Activated CD4-positive, alpha-beta T cell treated with anti-CD3 and anti-CD28 coated beads for 48 hours (primary cell): ENCODE measurements at places on chromosomes 2 and 18.

GRCh38 chr2:212177724-212178123 is 360.9 kb downstream of the ERBB4 start:
- DNase-seq, result no peak

DNA sequence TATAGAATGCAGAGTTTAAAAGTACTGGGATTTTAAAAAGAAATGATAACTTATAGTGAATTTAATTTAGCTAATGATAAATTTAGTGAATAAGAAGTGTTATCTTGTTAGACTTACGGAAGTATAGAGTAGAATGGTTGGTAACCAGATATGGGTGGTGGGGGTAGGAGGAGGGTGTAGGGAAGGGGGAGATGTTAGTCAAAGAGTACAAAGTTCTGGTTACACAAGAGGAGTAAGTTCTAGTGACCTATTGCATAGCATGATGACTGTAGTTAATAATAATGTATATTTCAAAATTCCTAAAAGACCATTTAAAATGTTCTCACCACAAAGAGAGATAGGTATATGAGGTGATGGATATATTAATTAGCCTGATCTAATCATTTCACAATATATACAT is 184.8 kb upstream of the STON1 start:
- no peak for DNase-seq

DNA sequence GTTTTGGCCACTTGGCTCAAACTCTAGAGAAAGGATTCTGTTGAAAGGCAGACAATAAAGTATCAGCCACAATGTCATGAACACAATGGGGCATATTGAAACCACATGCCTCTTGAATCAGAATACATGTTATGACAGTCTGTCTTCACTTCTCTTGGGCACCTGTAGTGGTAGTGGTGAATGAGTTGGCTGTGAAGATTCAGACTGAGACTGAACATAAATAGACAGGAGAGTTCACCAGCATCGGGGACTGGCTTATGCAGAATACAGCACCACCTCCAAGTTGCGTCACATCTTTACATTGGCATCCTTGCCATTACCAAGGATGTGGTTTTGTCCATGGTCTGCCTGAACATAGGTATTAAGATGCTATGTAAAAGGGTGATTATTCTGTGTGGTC is 336.8 kb downstream of the MYCN start:
- DNase-seq, result no peak

GRCh38 chr2:29726976-29727375 is 194.4 kb downstream of the ALK start:
- DNase-seq, result no peak

GRCh38 chr18:8050616-8051329 is 483.7 kb downstream of the PTPRM start:
- no peak for DNase-seq

GRCh38 chr2:196989496-196989895 is 63.0 kb upstream of the PGAP1 start:
- no peak for DNase-seq

DNA sequence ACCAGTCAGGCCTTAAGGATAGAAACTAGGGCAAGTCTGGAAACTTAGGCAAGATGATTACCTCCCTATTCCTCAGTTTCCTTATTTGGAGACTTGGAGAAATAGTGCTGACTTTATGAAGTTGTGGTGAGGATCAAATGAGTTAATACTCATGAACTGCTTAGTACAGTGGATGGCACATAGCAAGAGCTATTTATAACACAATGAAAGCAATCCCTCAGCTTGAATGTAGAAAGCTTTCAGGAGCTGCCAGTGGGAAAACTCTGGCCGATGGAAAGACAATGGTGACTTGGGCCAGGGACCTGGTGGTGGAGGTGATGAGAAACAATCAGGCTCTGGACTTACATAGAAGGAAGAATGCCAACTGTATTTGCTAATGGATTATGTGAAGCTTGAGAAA is 269.4 kb upstream of the THUMPD2 start:
- no peak for DNase-seq

GRCh38 chr2:128465246-128466170 is 146.8 kb upstream of the HS6ST1 start:
- DNase-seq, result no peak

- DNase-seq, result no peak
Observed at GRCh38 chr2:235024191-235024860, 72.5 kb downstream of the SH3BP4 start.
